ENCODE measurements at places on chromosomes 5 and 9.
A peak's percentile ranks its signal among the peaks of the same experiment; 100 is the strongest.

GRCh38 chr9:68861436-68861835 is 152.5 kb downstream of the PRKACG start:
- DNase-seq, result no peak

GRCh38 chr9:134830126-134830525 is 50.5 kb upstream of the FCN2 start:
- DNase-seq, result no peak

GRCh38 chr9:104856413-104856941 is 71.5 kb downstream of the ABCA1 start:
- DNase-seq, result no peak

DNA sequence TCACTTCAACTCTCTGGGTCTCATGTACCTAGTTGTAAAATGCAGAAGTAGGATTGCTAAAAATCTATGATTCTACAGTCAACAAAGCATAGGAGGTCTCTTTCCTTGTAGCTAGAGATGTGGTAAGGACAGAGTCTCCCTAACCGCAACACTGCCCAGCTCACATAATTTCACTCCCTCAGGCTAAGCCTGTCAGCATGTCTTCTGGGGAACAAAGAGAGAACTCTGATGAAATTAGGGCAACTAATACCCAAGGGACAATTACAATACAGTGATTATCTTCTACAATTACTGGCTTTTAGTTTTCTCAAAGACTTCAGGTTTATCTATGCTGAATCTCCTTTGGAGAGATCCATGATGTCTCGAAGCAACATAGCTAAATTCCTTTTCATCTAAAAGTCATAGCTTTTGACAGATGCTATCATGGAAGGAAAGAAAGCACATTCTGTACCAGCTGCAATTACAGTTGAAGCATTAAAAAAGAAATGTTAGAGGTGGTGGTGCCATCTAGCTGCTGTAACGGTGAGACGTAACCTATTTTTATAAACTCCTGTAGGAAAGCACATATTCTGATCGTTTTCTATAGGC is 141.1 kb upstream of the TARS1 start:
- no peak for DNase-seq

DNA sequence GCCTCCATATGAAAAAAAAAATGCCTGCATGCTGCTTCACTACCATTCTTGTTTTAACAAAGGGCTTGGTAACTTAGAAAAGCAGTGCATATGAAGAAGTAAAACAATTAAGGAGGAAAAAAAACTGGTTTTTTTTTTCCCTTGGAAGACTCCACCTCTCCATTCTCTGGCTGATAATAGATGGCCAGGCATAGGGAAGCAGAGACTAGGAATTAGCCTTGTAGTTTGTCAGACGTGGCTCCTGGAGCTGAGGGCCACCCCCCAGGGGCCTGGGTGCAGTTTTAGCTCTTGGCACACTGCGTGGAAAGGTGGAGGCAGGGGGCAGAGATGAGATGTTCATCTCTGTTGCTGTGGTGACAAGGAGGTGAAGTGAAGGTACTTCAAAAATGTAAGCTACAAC is 42.7 kb downstream of the WDR36 start:
- DNase-seq, result no peak

- no peak for DNase-seq
Observed at GRCh38 chr9:17776735-17777134, 197.9 kb downstream of the SH3GL2 start.

GRCh38 chr5:126811515-126812198 is 34.7 kb downstream of the LMNB1 start:
- peak; percentile 33 for DNase-seq

- DNase-seq, result no peak
Observed at GRCh38 chr9:135183528-135184180, 96.2 kb downstream of the OLFM1 start.

- DNase-seq, result no peak
Observed at GRCh38 chr9:34741628-34742027, 31.7 kb upstream of the CCL21 start.

DNA sequence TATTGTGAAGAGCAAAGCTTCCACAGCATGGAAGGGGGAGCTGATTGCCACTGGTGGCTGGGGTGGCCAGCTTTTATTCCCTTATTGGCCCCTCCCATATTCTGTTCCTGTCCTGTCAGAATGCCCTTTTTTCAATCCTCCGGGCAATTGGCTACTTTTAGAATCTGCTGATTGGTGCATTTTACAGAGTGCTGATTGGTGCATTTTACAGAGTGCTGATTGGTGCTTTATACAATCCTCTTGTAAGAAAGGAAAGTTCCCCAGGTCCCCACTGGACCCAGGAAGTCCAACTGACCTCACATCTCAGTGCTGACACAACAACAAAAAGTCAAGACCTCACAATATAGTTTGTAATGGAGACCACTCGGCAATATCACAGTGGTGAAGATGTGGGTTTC is 195.0 kb downstream of the SPATA31A6 start:
- no peak for DNase-seq

GRCh38 chr9:106305428-106306133 is 557.4 kb upstream of the ZNF462 start:
- DNase-seq, result no peak

DNA sequence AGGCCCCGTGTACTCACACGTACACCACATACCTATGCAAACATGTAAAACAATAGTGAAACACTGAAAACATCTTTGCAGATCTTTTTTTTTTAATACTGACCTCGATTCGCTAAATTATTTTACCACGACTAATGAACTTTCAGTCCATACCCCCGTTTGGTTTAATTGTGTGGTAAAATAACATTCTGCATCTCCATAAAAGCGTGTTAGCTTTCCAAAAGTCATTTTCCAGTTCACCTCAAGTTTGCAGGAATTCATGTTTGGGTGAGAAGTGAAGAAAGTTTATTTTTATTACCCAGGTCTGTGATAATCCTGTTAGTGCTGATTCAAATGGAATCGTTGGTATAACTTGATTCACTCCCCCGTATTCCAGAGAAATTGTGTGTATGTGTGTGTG is 652 bp downstream of the ARSK start:
- DNase-seq, result no peak

GRCh38 chr9:92501671-92502393 is 19.5 kb upstream of the ASPN start:
- DNase-seq, result no peak

DNA sequence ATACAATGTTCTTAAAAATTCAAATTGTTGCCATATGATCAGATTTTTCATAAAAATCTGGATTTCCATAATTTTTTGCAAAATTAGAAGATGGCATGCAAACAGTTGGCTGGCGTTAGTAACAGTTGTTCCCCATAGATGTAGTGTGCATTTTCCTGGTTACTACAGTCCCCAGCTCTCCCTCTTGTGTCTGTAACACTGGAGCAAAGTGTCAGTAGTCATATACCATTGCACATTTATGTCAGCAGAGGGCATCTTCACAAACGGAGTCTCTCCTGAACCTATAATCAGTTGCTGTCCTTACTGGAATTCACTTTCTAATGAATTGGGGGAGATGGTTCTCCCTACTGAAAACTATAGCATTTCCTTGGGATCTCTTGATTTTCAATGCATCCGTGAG is 44.7 kb upstream of the DMAC1 start:
- no peak for DNase-seq

DNA sequence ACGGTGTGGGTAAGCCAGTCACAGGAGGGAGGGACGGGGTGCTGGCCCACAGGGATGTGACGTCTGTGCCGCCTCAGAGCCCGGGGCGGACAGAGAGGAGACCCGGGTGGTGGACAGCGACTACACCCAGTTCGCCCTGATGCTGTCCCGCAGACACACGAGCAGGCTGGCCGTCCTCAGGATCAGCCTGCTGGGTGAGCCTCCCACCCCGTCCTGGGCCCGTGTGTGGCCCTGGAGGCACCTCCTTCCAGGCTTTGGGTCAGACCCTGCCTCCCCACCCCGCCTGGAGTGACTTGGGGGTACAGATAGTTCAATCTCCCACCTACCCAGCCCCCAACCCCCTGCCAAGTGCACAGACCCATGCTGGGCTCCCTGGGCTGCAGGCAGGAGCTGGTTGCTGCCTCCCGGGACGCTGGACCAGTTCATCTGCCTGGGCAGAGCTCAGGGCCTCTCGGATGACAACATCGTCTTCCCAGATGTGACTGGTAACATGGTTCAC is 1.7 kb downstream of the LCN12 start:
- DNase-seq, result no peak

- DNase-seq, result no peak
Observed at GRCh38 chr5:7960142-7960541, 91.2 kb downstream of the MTRR start.

- DNase-seq, result no peak
Observed at GRCh38 chr9:134707031-134707680, 65.6 kb downstream of the COL5A1 start.

DNA sequence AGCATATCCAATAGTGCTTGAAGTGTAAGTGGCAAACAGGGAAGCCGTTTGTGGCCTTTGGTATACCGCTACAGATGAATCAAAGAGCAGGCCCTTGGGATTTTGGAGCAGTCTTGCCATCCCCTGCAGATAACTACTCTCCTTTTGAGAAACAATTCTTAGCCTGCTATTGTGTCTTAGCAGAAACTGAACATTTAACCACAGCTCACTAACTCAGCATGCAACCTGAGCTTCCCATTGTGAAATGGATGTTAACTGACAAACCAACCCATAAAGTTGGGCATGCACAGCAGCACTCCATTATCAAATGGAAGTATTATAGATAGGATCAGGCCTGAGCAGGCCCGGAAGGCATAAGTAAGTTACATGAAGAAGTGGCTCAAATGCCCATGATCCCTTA is 315.3 kb upstream of the PTGER4 start:
- DNase-seq, result no peak

- no peak for DNase-seq
Observed at GRCh38 chr5:51651476-51651875, 268.2 kb downstream of the ISL1 start.

- DNase-seq, result no peak
Observed at GRCh38 chr5:143693651-143694252, 118.2 kb upstream of the HMHB1 start.

Data from activated naive CD4-positive, alpha-beta T cell treated with Interleukin-2 at 50 U/mL for 16 hours (primary cell).